ENCODE measurements at places on chromosomes 5 and 9. TPM values are rescaled to one million over a fixed set of nuclear protein-coding genes. Genes with fewer than 3 reads are reported as not detected.

Gene AQP3
- total RNA-seq: 3.1 TPM

GRCh38 chr5:62011089-62011664 is 294.8 kb upstream of the KIF2A start:
- DNase-seq: no peak

Gene PCDHGB7
- total RNA-seq: 19.3 TPM

DNA sequence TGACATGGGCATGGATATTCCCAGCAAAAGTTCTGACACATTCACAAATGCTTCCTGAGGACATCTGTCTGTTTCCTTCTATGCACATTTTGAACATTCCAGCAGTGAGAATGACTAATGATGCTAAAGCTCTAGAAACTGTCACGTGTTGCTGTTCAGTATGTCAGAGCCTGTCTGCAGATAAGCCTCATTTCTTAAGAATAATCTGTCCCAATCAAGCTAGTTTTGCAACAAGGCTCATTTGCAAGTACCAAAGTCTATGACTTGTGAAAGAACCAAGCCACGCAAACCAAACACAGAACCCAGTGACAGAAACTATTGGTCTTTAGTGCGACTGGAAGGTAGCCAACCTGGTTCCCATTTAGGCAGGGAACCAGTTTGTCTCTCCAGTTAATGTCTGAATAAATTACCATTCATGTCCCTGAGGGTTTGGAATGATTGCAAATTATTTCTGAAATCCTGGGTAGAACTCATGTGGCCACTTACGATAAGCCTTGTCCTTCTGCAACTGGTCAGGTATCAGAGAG is 178.5 kb downstream of the C9orf152 start:
- no peak for DNase-seq

GRCh38 chr5:131672776-131673175 is 37.7 kb upstream of the RAPGEF6 start:
- no peak for DNase-seq

- no peak for DNase-seq
These were observed 194.5 kb downstream of the TRIO start for GRCh38 chr5:14337593-14337992.

Gene MSMP
- 0.74 TPM for total RNA-seq

DNA sequence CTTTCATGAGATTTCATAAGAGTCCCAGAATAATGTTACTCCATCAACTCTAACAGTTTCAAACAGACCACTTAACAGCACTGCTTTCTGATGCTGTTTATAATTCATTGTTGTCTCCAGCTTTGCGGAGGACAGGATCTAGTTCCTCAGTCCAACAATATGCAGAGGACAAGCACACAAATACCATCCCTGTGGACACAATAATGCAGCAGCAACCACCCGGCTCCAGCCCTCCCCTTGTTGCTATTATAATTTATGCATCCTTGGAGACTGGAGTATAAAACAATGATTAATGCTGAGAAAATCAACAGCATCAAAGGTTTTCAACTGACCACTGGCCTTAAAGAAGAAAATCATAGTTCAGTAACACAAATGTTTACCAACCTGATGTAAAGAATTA is 108.3 kb downstream of the DENND1A start:
- no peak for DNase-seq

Gene FLT4
- total RNA-seq: 5.0 TPM

Gene PFN3
- not detected for total RNA-seq

Gene FBXL17
- total RNA-seq: 11.9 TPM

Gene FST
- 60.9 TPM for total RNA-seq

Gene FBP2
- total RNA-seq: not detected

DNA sequence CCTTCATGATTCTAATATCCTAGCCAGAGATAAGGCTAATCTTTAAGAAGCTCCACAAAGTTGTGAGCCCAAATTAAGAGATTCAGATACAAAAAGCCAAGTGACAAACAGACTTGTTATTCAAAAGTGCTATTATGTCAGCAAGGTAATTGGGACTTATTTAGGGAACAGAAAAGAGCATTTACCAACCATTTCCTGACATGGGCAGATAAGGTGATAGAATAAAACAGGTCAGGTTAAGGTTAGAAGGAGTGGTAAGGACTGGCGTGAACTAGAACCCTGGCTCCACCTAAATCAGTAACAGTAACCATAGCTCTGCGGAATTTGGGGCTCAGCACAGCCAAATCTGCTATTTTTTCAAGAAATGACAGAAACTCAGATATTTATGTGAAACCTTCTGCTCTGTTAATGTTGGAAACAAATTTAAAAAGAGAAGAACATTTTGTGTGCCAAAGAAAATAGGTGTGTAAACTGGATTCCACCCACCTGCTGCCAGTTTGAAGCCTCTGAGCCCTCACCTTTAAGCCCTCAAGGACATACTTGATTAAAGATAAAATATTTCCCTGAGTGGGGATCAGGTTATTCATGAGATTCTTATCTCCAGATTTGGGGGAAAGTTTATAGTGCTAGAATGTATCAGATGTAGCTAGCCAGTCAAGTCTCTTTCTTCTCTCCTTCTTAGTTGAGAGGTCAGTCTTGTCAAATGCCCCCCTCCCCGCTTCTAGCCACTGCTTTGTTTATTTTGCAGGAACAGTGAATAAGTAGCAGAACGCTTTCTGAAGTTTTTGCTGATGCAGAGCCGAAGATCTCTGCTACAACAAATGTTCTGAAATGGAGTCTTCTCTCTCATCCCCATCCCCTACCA is 10.2 kb upstream of the ERMP1 start:
- DNase-seq: no peak

Gene RORB
- total RNA-seq: 0.75 TPM

- DNase-seq: no peak
These were observed 112.2 kb downstream of the EGFLAM start for GRCh38 chr5:38370358-38371100.
